MM.1S (cell line): ENCODE measurements at places on chromosomes 3 and 15.

- DNase-seq: no peak
These were observed 580.3 kb downstream of the MECOM start for GRCh38 chr3:169083163-169083562.

- DNase-seq: no peak
These were observed 12.6 kb downstream of the FAM107A start for GRCh38 chr3:58564456-58565160.

DNA sequence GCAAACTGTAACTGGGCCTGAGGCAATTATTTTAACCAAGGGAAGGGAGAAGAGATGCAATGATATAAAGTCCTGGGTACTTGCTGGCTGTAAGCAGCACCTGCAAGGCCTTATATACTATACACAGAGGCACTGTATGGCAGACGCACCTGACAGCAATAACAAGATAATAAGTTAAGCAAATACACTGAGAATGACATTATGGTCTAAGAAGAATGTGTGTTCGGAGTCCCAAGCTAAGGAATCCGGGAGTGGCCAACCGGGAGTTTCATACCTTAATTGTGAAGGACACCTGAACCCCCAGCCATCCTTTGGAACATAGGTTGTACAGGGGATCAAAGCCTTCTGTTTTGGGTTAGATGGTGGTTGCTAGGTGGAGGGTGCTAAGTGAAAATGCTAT is 13.7 kb downstream of the FAM240A start:
- DNase-seq: no peak

DNA sequence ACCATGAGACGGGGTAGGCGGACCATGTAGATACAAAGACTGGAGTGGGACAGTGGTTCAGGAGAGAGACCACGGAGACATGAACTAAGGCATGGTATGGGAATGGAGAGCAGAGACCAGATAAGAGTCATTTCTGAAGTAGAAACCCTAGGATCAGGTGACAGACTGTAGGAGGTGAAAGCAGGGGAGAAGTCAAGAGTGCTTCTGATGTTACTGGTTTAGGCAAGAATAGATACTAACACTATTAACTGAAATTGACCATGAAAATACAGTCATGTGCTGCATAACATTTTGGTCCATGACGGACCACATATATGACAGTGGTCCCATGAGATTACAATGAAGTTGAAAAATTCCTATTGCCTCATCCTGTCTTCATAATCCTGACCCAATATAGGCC is 41.7 kb downstream of the RASGRP1 start:
- DNase-seq: no peak

GRCh38 chr3:101383156-101383575 is 62.8 kb upstream of the IMPG2 start:
- DNase-seq: no peak

DNA sequence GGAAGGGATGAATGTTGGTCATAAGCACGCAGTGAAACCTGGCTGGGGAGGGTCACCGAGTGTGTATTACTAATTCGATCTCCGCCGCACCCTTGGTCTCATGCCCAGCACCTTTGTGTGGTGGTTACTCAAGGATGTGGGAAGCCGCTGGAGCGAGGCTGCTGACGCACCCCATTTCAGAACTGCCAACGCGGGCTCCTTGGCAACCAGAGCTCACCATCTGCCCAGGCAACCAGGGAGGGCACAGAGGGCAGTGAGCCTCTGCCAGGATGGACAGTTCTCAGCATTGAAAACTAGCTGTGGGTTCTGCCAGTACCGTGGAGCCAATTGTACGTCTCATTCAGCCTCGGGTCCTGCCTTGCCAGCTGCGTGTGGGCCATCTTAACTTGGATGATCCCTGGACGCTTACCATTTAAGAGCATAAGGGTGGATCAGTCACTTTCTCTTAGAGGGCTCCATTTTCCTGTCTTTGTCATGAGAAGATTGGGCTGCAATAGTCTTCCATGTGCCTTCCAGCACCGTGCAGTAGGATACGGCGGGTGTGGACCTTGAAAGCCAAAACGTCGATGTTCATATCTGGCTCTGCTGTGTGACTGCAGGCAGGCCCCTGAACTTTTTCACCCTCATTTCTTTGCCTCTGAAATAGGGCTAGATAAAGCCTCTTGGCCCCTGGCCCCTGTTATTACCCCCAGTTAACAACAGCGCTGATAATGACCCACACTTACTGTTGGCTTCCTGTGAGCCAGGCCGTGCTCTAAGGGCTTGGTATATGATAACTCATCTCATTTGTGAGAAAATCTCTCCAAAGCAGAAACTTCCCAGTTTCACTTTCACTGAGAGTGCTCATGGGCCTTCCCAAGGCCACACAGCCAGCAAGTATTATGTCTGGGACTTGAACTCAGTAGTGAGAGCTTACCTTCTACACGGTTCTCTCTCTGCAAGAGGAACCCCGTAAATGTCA is 238.8 kb downstream of the OPA1 start:
- DNase-seq: peak; percentile 50

DNA sequence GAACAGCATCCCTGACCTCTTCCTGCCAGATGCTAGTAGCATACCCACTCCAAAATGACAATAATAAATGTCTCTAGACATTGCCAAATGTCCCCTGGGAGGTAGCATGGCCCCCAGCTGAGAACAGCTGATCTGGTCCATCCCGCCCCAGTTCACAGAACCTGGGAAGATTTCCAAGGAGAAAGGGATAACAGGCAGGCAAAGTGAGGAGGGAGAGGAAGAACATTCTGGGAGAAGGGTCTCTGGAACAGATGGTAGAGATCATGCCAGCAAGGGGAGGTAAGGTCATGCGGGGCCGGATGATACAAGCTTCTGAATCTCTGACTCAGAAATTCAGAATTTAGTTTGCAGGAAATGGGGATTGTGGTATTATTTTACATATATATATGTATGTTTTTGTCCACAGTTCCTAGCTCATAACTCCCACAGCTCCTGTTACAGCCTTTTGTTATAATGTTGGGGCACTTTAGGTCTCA is 192.7 kb downstream of the SUCLG2 start:
- no peak for DNase-seq
